ENCODE measurements at places on chromosomes 1 and 21. TPM values are rescaled to one million over a fixed set of nuclear protein-coding genes. Genes with fewer than 3 reads are reported as not detected.

DNA sequence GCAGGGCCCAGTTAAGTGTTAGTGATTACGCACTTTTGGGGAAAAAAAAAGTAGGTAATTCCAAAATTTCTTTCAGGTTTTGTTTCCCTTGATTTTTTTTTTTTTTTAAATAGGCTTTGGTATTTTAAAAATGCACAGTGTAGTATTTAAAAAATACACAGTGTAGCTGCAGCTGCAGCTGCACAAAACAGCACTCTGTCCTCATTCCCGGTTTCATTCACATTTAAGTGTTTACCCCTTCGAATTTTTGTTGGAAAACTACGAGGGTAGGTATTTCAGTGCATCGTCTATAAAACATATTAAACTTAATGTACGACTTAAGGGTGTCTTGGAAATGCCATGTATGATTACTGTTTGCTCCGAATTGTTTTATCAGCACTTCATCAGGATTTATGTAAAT is 3.4 kb downstream of the NEK7 start:
- no peak for DNase-seq

GRCh38 chr1:112312315-112312714 is 83.7 kb upstream of the CTTNBP2NL start:
- no peak for DNase-seq

DNA sequence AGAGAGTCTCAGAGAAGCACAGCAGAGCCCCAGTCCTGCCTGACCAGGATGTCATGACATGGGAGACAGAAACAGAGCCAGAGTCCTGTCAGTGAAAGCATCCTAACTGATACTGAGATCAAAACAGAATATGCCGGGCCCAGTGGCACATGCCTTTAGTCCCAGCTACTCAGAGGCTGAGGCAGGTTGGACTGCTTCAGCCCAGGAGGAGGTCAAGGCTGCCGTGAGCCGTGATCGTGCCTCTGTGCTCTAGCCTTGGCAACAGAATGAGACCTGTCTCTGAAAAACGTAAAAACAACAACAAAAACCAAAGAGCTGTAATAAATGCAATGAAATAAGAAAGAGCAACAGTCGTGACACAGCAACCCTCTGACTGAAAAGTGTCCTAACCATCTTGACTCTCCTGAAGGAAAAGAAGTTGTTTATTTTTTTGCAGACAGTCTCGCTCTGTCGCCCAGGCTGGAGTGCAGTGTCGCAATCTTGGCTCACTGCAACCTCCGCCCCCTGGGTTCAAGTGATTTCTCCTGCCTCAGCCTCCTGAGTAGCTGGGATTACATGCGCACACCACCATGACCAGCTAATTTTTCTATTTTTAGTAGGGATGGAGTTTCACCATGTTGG is 189.2 kb downstream of the SLC45A1 start:
- DNase-seq = no peak

The OMA1 gene
- 26.8 TPM for total RNA-seq

The GNL2 gene
- 47.2 TPM for total RNA-seq

The OSCP1 gene
- total RNA-seq = 5.8 TPM

The SPRR1B gene
- total RNA-seq = not detected

The OR10J1 gene
- total RNA-seq = not detected

DNA sequence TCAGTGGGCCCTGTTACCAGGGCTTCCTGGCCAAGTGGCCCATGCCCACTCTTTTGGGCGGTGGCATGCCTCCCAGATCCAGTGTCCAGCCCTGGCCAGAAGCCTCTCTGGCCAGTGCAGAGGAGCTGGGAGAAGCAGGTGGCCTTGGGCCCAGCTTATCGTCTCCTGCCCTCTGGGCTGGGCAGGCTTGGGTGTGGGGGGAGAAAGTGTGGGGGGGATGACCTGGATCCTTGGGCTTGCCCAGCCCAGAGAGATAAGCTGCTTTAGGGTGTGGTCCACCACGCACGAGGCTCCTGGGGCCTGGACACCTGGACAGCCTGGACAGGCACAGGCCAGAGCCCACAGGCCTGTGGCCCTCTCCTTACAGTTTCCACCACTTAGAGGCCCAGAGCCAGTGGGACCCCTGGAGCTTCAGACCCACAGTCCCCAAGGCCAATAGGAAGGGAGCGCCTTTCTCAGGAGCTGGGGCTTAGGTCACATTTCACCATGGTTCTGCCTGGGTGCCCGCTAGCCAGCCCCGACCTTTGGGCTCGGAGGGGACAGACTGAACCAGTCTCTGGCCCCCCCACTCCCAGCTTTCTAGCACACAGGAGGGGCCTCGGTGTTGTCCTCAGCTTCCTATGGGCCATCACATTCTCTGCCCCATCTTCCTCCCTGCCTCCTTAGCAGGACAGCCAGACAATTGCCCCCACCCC is 1.8 kb downstream of the ESPN start:
- DNase-seq = no peak

- DNase-seq = no peak
These were observed 55.5 kb upstream of the DNAJC6 start for GRCh38 chr1:65253800-65254319.

The C1orf94 gene
- total RNA-seq = not detected

The SHISA4 gene
- 9.6 TPM for total RNA-seq

The SPRR2B gene
- not detected for total RNA-seq

GRCh38 chr1:101314244-101314643 is 77.4 kb downstream of the S1PR1 start:
- DNase-seq = peak; percentile 20

- no peak for DNase-seq
These were observed 42.6 kb downstream of the RSPH1 start for GRCh38 chr21:42453224-42453985.

All from hepatocyte (in vitro differentiated cells).